ENCODE measurements at places on chromosomes 1 and 21. TPM values are rescaled to one million over a fixed set of nuclear protein-coding genes. Genes with fewer than 3 reads are reported as not detected.

KMO gene
- total RNA-seq = not detected

BTBD8 gene
- 8.1 TPM for total RNA-seq

DNA sequence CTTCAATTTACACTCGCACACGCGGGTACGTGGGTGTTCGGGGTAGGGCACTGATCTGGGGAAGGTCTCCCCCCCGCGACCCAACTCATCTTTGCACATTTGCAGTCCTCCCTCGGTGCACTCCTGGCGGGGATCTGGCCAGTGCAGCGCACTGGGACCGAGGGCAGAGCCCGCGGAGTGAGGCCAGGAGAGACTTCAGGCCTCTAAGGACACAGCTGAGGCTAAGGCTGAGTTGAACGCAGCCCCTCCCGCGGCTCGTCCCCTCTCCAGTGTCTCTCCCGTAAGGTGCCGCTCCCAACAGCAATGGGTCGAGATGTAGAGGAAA, 936 bp upstream of the NCAM2 start:
- no peaks in the 10 kb centered on the region for H3K4me1 ChIP-seq
- no peak overlapping the region for H3K27ac ChIP-seq
- H3K4me3 ChIP-seq = no peak overlapping the region
- DNase-seq = no peak
- no peaks in the 10 kb centered on the region for H3K36me3 ChIP-seq
- peaks cover 6% of the 10 kb centered on the region for H3K27me3 ChIP-seq

- H3K4me3 ChIP-seq = no peak overlapping the region
- H3K4me1 ChIP-seq = peaks cover 24% of the 10 kb centered on the region
- DNase-seq = no peak
- no peaks in the 10 kb centered on the region for H3K27me3 ChIP-seq
- peaks cover 29% of the 10 kb centered on the region for H3K36me3 ChIP-seq
These were observed 9.9 kb upstream of the TMEM39B start for GRCh38 chr1:32062867-32063230.

- H3K4me1 ChIP-seq = no peaks in the 10 kb centered on the region
- no peaks in the 10 kb centered on the region for H3K36me3 ChIP-seq
- no peak overlapping the region for H3K4me3 ChIP-seq
- DNase-seq = no peak
- no peak overlapping the region for H3K27ac ChIP-seq
- no peaks in the 10 kb centered on the region for H3K27me3 ChIP-seq
These were observed 103.3 kb downstream of the CYYR1 start for GRCh38 chr21:26469789-26470188.

- no peaks in the 10 kb centered on the region for H3K27me3 ChIP-seq
- H3K36me3 ChIP-seq = no peaks in the 10 kb centered on the region
- no peak for DNase-seq
- H3K4me1 ChIP-seq = no peaks in the 10 kb centered on the region
- no peak overlapping the region for H3K4me3 ChIP-seq
These were observed 153.4 kb downstream of the ETS2 start for GRCh38 chr21:38958940-38959691.

DNA sequence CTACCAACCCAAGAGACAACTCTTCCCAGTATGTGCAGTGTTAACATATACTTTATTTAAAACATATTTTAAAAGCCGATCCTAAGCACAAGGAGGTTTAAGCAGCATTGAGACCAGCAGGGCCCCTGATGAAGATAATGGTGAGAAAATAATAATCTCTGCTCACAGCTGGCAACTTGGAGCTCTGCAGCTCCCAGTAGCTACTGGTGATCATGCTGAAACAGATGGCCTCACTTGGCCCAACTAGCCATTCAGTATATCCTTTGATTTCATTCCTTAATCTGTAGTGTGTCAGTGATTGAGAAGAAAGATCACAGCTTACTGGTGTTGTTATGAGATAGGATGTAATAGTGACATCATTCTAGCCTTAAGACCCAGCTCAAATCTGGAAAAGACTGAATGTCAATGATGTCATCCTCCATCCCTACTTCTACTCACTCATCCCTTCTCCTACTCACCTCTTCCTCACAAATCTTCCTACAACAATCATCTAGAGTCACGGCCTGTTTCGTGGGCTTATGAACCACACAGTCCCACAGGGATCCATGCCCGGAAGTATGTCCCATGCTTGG, 817.9 kb downstream of the PLA2G4A start:
- DNase-seq = no peak
- no peaks in the 10 kb centered on the region for H3K36me3 ChIP-seq
- H3K27me3 ChIP-seq = no peaks in the 10 kb centered on the region
- H3K4me1 ChIP-seq = no peaks in the 10 kb centered on the region
- H3K27ac ChIP-seq = no peak overlapping the region

DNA sequence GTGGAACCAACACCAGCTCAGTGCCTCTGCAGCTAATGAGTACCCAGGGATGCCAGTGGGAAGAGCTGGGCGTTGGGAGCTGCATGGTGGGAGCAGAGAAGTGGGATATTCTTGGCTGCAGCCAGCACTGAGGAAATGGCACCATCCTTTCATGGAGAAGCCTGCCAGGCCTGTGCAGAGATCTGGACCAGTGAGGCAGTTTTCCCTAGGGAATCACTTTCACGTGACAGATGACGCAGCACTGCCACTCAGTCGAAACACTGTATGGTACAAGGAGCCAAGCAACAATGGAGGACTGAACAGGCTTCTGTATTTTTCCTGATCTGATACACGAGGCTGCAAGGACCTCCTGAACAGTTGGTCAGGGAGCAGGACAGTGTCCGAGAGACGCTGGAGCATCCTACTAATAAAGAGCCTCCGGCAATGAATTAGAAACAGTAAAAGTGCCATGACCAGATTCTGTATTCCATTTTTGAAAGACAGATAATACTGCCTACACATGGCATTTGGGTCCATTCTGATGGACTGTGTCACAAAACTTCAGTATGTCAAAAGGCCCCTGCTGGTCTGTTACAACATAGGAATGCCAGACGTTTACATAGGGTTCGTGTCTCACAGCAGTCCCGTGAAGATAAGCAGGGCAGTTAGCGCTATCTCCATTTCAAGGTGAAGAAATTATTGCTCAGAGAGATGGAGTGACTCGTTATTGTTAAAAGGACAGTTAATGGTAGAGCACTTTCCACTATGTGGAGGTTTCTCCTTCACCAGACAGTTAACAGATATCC, 44.0 kb upstream of the LMO4 start:
- H3K4me3 ChIP-seq = no peak overlapping the region
- no peaks in the 10 kb centered on the region for H3K27me3 ChIP-seq
- H3K36me3 ChIP-seq = no peaks in the 10 kb centered on the region
- DNase-seq = no peak
- H3K27ac ChIP-seq = no peak overlapping the region
- no peaks in the 10 kb centered on the region for H3K4me1 ChIP-seq
